Left renal pelvis (tissue), 4 donors: ENCODE measurements at places on chromosomes 11 and 22.

- DNase-seq = no peak
Measured at GRCh38 chr22:39185601-39186012, 33.1 kb upstream of the CBX7 start.

DNA sequence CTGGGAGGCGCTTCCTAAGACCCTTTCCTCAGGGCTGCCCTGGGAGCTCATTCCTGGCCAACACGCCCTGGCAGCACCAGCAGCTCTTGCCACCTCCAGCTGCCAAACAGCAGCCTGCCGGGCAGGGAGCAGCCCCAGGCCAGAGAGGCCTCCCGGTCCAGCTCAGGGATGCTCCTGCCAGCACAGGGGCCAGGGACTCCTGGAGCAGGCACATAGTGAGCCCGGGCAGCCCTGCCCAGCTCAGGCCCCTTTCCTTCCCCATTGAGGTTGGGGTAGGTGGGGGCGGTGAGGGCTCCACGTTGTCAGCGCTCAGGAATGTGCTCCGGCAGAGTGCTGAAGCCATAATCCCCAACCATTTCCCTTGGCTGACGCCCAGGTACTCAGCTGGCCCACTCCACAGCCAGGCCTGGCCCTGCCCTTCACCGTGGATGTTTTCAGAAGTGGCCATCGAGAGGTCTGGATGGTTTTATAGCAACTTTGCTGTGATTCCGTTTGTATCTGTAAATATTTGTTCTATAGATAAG lies 7.6 kb downstream of the SLC39A13 start:
- DNase-seq = no peak

GRCh38 chr11:132346558-132347148 lies 976.2 kb downstream of the NTM start:
- no peak for DNase-seq

DNA sequence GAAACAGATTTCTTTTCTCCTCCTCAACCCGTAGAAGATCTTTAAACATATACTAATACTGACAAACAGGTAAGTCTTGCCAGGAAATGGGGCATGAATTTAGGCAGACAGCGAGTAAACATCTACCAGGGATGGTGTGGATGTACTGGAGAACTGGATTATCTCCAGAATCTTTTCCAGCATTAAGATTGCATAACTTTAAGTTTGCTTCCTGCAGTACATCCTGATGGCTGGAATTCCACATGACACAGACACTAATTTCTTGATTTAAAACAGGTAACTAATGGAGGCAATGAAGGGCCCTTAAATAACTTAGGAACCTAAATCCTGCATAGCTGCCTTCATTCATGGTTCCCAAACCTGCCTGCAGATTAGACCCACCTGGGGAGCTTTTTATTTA lies 40.7 kb downstream of the JHY start:
- DNase-seq = no peak

DNA sequence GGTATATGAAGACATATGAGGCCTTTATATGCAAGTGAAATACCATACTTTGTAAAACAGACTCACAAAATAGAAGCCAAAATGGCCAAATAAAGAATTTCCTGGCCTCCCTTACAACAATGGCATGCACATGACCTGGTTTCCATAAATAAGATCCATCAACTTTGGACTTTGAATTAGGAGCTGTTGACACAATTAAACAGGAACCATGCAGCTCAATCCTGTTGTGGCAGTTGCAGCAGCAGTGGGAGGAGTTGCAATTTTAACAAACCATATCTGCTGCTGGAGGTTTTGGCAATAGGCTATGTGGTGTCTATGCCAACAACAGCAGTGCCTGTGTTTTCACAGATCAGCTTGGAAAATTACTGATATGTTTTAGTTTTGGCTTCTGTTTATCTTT lies 818.6 kb downstream of the FAM181B start:
- no peak for DNase-seq

DNA sequence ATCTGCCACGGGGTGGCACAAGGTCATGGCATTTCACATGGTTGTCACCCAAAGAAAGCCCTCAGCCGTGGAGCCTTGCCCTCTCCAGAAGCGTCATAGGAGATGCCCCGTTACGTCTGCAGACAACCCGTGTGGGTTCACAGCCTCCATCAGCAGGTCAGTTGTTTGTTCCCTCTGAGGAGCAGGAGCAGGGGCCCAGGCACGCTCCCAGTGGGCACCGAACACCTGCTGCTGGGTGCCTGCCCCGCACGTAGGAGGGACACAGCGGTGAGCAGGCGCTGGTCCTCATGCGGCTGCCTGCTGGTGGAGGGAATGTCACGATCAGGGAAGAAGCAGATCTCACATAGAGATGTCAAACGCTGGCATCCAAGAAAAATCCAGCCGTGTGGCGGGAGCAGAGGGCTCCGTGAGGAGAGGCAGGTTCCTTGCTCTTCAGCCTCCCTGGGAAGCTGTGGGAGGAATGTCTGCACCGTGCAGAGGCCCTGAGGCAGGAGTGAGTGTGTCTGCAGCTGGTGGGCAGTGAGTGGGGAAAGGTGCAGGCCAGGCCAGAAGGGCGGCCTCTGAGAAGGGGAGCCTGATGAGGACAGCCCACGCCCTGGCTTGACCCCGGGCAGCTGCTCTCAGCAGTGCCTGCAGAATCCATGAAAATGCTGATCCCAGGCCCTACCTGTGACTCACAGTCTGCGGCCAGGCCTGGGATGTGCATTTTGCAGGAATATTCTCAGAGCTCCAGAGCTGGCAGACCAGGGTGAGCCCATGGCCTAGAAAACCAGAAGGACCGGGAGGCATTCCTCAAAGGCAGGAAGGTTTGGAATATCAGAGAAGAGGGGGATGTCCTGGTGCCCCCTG lies 36.4 kb upstream of the TH start:
- no peak for DNase-seq
